ENCODE measurements at places on chromosomes 1 and 21.

GRCh38 chr1:201888282-201889089 is at the start of gene SHISA4:
Gene SHISA4, plus strand, starts transcription at chr1:201888898. Its CDS starts 97 bp downstream, at chr1:201888995.
- no peak for DNase-seq

GRCh38 chr1:34019741-34020552 is 145.1 kb downstream of the CSMD2 start:
- no peak for DNase-seq

- DNase-seq, result no peak
These were observed 113.9 kb downstream of the ADSS2 start for GRCh38 chr1:244337839-244338238.

DNA sequence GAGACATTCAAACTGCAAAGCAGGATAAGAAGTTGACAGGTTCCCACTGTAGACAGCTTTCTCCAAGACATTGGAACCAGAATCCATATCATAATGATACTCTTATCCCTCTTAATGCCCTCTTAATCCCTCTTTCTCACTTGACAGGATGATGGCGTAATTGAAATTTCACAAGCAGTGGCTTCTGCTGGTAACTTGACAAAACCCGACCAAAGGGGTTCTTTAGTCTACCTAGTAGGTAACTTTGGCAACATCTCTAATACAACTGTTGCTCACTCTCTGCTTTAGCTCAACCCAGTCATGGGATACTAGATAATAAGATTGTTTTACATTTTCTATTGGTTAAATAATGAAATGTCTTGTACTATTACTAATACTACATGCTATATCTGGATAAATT is 34.7 kb downstream of the S100A10 start:
- no peak for DNase-seq

GRCh38 chr1:183593356-183593755 is 3.1 kb upstream of the NCF2 start:
- no peak for DNase-seq

DNA sequence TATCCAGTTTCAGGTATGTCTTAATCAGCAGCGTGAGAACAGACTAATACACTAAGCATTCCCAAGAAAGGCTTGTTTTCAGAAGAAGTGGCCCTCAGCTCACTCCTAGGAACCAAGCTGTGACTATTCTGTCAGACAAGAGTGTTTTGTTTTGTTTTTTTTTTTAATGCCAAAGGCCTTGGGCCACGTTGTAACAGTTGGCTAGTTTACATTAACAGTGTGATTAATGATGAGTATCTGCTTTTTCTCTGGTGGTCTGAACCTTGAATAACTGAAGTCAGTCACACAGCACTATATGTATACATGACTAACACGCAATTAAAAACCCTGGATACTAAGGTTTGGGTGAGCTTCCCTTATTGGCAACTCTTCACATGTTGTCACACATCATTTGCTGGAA is 21.9 kb downstream of the DPYD start:
- DNase-seq, result no peak

DNA sequence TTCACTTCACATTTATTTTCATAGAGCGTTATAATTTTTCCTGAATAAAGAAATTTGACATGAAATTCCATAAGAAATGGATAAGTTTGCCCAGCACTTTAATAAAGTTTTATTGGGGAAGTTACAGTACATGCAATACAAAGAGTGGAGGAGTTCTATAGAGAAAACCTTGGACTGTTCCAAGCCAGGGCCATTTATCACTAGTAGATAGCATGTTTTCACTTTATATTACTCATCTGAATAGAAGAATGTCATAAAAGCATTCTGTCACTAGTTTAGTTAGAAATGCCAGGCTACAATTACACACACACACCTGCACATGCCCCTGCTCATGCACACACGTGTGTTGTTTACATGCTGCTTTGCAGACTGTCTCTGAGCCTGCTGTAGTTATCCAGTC is 123.3 kb downstream of the NEK7 start:
- no peak for DNase-seq

GRCh38 chr1:54405898-54406293 is 298 bp downstream of the SSBP3 start:
- DNase-seq, result no peak

DNA sequence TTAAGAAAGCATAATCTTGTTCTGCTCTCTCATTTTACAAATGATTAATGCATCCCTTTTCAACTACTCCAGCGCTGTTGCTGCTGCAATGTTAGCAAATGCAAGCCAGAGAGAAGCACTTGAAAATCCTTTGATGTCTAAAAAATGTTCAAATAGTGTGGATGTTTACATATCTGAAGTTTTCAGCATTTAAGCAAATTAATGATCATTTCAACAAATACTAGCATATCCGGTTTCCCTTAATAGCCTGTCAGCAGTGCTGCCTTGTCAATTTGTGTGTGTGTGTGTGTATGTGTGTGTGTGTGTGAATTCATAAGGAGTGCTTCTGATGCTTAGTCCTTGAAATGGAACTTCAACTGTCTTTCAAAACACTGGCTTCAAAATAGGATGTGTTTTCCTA is 48.1 kb upstream of the WNT2B start:
- DNase-seq, result no peak

GRCh38 chr1:166283190-166283589 is 116.4 kb upstream of the FAM78B start:
- DNase-seq, result no peak

DNA sequence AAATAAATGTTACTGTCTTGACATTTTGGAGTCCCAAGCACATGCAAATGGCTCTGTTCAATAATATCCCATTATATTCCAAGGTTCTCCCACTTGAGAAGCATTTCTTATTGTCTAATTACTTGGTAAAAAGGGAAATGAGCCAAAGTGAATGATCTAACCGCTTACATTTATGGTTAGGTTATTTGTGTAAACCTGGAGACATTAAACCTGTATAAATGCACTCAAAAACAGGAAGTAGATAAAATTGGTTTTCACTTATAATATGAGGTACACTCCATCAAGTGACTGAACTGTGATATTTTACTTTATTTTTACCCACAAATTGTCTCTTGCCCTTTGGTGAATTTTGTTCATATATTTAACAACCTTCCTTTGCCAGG is 26.8 kb downstream of the KIF1B start:
- no peak for DNase-seq

DNA sequence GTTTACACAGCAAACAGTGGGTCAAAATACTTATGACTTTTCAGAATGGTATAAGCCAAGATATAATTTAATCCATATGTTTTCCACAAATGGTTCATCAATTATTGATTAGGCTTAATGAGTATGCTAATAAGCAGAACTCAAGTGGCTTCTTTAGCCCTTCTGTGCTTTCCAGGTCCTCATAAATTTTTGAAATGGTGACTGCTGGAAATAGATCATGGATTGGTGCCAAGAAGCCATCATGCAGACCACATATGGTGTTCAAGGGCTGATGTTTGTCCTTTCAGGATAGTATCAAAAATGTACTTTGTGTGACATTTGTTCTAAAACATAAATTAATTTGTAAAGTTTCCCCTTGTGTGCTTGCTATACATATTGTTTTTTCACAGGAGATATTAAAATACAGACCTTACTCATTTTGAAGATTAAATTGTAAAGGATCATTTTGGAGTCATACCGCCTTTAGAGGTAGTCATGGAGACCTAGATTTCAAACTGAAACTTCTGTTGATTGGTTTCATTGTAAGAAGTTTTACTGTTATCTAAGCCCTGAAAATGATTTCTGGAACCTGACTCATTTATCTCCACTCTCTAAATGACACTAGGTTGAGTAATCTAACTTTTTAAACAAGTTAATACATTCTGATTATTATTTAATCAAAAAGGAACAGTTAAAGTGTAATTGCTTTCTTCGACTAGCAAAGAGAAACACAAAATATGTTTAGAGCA is 507.9 kb downstream of the PLA2G4A start:
- no peak for DNase-seq

Measured in NCI-H2081 treated with DMSO at 0.1 percent for 48 hours (cell line).